ENCODE measurements at places on chromosomes 1 and 21.

- DNase-seq: no peak
Measured at GRCh38 chr1:199747984-199748383, 279.5 kb upstream of the NR5A2 start.

DNA sequence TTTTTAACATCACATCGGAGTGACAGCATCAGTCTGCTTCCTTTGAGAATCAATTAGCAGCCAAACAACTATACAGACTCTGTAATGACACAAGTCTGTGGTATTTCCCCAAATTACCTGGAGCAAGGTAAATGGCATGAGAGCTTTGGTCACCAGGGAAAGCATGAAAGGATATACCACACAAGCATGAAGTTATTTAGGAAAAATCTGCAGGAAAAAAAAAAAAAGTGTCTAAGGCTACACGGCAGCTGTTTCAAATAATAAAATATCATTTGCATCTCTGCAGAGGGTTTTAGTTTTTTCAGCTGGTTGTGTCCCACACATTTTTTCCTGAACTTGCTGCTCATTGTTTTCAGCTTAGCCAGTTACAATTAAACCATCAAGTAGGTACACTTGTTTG, 234.7 kb downstream of the TTLL7 start:
- DNase-seq: no peak

- no peak for DNase-seq
Measured at GRCh38 chr1:87042111-87042811, 127.8 kb downstream of the HS2ST1 start.

DNA sequence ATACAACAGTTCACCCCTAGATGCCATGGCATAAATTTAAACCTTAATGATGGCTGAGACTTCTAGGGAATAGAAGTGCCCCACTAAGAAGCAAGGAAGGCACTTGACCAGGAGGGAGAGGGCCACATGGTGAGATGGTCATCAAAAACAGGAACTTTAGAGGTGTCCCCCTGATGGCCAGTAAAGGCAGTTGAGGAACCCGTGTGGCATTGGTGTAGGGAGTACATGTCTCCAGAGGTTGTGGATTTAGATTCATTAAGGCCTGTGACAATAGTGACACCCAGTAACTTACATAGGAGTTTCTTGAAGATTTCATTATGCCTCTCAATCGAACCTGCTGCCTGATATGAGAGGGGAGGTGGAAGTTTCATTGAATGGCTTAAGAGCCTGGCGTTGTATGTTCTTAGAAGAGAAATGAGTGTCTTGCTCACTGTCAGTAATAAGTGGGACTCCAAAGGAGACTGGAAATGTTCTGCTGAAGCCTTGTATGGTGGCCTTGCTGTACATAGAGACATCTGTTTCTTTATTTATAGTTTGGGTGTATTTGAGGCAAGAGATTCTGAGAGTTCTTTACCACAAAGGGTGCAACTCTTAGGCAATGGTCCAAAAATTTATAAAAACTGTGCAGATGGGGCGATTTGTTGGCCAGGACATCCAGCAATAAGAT, 27.9 kb downstream of the EDARADD start:
- DNase-seq: no peak

Data from activated T-cell treated with anti-CD3 and anti-CD28 coated beads, Interleukin-2, amount 50 U/mL, for 1 hour (primary cell).